D341Med (cell line): ENCODE measurements at places on chromosomes 6 and 20.

DNA sequence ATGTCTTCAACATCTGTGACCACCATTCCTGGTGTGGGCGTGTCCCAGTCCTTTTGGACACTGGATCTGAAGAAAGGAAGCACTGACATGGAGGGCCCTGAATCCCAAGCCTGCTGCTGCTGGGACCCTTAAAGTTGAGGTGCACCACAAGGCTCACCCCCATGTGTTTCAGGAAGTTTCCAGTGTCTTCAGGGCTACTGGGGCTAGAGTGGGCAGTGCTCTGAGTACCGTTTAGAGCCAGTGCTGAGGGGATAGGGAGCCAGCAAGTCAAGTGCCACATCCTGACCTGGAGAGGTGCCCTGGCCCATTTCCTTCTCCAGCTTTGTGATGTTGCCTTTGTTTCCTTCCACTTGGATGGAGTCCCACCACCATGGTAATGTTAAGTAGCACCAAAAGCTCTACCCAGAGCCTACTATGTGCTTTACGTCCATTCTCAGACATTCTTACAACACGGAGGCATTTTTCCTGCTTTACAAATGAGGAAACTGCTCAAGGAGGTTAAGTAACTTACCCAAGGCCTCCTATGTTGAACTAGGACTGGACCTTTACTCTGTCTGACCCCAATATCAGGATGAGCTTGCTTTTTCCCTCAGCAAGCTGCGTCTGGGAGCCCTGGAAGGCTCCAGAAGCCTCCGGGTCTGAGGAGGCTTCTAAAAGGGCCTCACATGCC is 552 bp upstream of the DEF6 start:
- DNase-seq, result no peak

GRCh38 chr6:33061987-33062386 is 11.5 kb downstream of the HLA-DPA1 start:
- no peak for DNase-seq

- no peak for DNase-seq
Observed at GRCh38 chr6:41937861-41938574, 3.6 kb downstream of the CCND3 start.

GRCh38 chr6:13796781-13797180 is 17.6 kb downstream of the MCUR1 start:
- DNase-seq, result no peak

- DNase-seq, result no peak
Observed at GRCh38 chr6:42366999-42367352, 84.8 kb downstream of the TRERF1 start.

- DNase-seq, result no peak
Observed at GRCh38 chr20:20196610-20197009, 144.3 kb downstream of the CFAP61 start.

GRCh38 chr6:67450641-67451040 is 1184.4 kb upstream of the ADGRB3 start:
- no peak for DNase-seq

DNA sequence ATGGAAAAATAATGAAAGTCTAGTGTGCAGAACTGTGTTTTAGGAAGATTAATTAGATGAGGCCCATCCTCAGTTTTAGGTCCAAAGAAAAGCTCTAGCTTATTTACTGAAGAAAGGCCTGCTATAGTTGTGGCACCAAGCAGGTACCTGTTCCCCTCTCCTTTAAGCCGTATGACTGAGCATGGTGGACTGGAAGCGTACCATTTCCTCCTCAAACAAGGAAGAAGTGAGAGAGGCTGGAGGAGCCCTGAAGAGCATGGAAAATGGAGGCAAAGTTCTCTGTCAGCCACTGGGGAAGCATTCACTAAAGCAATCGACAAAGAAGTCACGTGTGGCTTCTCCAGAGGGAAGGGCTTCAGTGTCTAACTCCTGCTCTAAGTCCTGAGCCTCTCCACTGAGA is 100.2 kb downstream of the MAN1A1 start:
- no peak for DNase-seq

DNA sequence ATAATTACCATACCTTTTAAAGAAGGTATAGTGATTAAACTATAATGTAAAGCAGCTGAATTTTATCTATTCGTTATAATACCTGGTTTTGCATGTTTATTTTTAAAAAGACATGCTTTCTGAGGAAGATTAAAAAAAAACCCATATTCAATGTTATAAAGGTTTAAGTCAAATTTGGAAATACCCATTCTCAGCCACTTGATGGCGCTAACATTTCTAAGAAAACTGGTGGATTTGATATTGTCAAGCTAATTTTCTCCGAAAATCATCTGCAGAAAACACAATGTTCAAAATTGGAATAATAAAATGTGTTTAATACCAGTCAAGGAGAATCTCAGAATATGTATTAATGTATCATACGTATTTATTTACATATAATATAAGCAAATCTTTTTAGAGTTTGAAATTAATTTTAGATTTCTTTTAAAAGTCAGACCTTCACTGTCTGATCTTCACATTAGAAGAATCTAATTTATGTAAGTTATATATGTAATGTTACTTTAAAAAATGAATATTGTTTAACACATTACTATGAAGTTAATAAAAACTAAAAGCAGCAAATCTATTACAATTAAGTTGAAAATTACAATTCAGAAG is 35.0 kb downstream of the SHPRH start:
- peak; percentile 18 for DNase-seq

- no peak for DNase-seq
Observed at GRCh38 chr6:109349419-109349987, 32.8 kb downstream of the CD164 start.

- no peak for DNase-seq
Observed at GRCh38 chr20:50498071-50498776, 12.0 kb upstream of the PTPN1 start.

GRCh38 chr6:135212935-135213334 is 31.8 kb downstream of the MYB start:
- DNase-seq, result no peak

- no peak for DNase-seq
Observed at GRCh38 chr20:59157531-59157930, 6.1 kb upstream of the ZNF831 start.

- DNase-seq, result no peak
Observed at GRCh38 chr20:41318271-41318649, 729 bp upstream of the ZHX3 start.

GRCh38 chr6:52160472-52161104 is 25.6 kb upstream of the IL17A start:
- no peak for DNase-seq

DNA sequence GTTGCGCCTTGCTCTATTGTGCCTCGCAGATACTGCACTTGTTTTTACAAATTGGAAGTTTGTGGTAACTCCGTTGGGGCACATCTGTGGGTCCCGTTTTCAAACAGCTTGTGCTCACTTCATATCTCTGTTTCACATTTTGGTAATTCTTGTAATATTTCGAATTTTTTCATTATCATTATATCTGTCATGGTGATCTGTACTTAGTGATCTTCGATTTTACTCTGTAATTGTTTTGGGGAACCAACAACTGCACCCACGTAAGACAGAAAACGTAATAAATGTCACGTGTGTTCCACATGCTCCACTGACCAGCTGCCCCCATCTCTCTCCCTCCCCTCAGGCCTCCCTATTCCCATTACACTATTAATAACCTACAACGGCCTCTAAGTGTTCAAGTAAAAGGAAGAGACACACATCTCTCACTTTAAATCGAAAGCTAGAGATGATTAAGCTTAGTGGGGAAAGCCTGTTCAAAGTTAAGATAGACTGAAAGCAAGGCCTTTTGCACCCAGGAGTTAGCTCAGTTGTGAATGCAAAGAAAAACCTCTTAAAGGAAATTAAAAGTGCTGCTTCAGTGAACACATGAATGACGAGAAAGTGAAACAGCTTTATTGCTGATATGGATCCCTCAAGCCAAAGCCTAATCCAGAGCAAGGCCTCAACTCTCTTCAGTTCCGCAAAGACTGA is 26.9 kb downstream of the TTLL2 start:
- DNase-seq, result no peak

GRCh38 chr20:21713470-21713869 is 8.0 kb downstream of the PAX1 start:
- DNase-seq, result no peak

DNA sequence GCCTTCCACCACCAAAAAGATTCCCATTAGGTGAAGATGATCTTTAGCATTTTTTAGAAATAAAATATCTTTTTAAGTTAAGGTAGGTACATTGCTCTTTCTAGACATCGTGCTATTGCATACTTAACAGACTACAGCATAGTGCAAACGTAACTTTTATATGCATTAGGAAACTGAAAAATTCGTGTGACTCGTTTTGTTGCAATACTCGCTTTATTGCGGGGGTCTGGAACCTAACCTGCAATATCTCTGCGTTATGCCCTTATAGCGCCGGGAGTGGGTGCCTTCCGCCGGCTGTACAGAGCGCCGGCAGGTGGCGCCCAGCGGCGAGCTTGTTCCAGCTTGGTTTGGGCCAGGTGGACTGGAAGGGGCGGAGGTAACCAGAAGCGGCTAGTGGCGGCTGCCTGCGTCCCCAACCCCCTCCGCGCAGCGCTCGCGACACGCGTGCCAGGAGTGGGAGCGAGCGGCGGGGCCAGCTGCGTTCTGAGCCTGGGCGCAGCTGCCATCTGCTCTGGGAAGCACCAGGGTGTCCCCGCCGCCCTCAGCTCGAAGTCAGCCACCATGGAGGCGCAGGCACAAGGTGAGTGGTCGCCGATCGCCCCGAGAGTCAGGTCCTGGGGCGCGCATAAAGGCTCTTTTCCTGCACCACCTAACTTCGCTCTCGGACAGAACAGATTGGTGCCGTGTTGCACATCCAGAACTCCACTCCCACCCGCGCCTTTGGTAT is at the start of gene TPD52L1:
Gene TPD52L1, plus strand, starts transcription at position 383 of the 727 bp plus-strand sequence. Its CDS starts 179 bp downstream, at position 562.
- peak; percentile 89 for DNase-seq

GRCh38 chr6:32638532-32639219 is 1.5 kb downstream of the HLA-DQA1 start:
- no peak for DNase-seq

DNA sequence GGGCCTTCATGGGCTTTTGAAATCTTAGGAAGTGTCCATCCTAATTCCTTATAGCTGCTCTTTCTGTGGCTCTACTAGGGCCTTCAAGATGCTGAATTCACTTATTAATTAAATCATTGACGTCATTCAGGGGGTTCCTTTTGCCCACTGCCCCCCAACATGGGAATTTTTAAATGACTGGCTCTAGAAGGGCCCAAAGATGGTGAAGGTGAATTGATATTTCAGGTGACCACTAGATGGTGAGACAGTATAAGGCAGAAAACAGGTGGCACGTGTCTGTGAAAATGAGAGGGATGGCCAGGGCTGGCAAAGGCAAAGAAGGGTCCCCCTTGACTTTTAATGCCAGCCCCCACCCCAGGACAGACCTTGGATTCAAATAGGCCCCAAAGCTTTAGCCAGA is 11.8 kb downstream of the GNAS start:
- DNase-seq, result peak; percentile 35

GRCh38 chr6:115194981-115195638 is 852.3 kb upstream of the HS3ST5 start:
- no peak for DNase-seq

DNA sequence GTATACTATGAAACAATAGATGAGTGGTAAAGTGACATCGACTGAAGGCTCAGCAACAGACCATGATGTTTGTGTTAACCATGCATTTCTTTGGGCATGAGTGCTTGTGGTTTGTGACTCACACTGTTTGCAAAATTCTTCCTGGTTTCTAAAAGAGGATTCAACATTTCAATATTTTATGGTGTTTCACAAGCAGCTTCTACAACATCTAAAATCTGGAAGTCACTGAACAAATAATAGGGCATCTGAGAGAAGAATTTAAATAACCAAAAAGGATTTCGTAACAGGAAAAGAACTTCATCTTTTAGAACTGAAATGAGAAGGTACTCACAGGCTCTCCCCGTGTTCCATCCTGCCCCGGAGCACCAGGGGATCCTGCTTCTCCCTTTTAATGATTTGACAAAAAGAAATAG is 146.2 kb downstream of the COL21A1 start:
- DNase-seq, result no peak

DNA sequence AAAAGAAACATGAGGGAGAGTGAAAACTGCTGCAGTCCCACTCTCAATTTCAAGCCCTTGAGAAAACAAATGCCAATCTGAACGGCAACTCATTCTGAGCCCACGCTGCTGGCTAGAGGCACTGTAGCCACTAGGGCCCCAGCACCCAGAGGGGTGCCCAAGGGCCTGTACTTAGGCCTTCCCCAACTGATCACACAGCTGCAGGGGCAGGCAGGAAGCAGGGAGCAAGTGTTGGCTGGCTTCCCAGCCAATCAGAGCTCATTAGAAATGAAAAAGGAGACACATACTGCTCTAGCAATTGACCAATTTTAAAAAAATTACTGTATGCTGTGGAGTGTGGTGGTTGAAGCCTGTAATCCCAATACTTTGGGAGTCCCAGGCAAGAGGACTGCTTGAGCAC is 3.7 kb upstream of the BEND3 start:
- DNase-seq, result no peak

- no peak for DNase-seq
Observed at GRCh38 chr6:3314621-3315467, 56.1 kb downstream of the PSMG4 start.

- no peak for DNase-seq
Observed at GRCh38 chr20:44004306-44004915, 89.8 kb downstream of the TOX2 start.

DNA sequence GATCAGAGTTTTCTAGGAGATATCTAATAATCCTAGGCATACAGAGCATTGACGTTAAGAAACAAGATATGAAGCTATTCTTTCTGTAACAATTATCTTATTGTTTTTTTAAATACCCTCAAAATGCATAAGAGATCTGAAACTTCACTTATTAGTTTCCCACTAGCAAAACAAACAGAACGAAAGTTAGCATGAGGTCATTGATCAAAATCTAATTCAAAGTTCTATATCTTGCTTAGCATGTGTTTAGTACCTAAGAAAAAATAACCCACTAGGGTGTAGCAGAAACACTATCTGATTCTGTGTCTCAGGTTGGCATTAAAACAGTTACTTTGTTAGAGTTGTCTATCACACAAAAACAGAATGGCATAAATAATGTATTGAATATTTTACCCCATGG is 1288.4 kb downstream of the EPHA7 start:
- DNase-seq, result no peak

- peak; percentile 29 for DNase-seq
Observed at GRCh38 chr20:25220810-25221591, 25.5 kb downstream of the ENTPD6 start.

DNA sequence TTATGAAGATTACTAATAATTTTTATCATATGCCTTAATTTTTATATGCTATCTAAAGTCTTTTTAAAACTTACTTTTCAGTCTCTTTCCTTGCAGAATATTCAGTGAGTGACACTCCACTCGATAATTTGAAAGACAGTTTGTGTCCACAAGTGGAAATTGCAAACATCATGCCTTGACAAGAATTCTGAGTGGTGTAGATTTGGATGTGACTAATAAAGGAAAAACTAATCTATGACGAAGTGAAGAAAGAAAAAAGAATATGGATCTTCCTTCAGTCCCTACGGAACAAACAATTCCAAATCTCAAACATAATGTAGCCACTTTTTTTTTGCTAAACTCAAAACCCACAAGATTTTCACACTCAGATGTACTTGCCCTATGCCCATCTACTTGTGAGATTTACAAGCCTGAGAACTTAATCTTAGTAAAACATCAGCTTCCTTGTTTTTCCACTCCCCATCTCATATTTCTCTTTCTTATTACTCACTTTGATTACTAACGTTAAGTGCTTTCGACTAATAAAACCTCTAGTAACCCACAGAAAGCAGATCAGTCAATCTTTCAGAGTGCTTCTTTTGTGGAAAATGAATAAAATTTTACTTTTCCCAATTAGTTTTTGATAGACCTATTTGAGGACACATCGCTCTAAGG is 1155.8 kb downstream of the GRIK2 start:
- DNase-seq, result no peak

GRCh38 chr6:28980852-28981430 is 24.2 kb downstream of the ZNF311 start:
- DNase-seq, result peak; percentile 76
